ENCODE measurements at places on chromosomes 1 and 21.

DNA sequence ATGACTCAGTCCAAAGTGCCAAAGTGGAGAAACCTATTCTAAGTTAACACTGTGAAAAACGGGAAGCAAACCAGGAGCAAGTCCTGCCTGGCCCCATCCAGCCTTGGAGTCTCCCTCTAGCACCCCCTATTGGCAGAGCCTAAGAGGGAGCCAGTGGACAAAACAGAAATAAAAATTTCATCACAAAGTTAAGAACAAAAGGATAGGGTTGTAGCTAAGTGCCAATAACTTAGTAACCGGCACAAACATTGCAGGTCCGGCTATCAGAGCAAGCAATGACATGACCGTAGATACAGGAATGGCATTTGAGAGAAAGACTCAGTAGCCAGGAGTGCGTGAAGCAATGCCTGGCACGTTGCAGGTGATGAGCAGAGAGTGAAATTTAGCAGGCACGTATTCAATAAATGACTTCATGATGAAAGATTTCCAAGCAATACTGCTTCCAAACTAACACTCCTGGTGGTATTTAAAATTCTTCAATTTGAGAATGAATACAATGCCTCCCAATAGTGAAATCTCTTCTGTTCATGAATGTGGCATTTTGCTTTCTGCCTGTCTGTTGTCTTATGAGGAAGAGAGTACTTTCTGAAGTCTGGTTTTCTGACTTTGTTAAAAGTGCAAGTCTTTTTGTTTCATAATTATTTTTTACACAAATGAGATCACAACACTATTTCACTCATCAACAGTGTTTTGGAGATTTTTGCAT, 391.0 kb downstream of the OMA1 start:
- DNase-seq, result peak; percentile 38

GRCh38 chr1:50929376-50929958, 30.6 kb downstream of the FAF1 start:
- no peak for DNase-seq

DNA sequence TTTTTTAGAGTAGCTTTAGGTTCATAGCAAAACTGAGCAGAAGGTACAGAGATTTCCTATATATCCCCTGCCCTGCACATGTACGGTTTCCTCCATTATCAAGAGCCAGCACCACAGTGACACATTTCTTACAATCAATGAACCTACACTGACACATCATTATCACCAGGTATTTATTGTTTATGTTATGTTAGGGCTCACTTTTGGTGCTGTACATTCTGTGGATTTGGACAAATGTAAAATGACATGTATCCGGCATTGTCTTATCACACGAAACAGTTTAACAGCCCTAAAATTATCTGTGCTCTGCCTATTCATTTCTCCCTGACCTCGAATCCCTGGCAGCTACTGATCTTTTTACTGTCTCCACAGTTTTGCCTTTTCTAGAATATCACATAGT, 93.7 kb upstream of the DPH5 start:
- DNase-seq, result no peak

- DNase-seq, result peak; percentile 32
Measured at GRCh38 chr1:226100436-226101391, 38.2 kb downstream of the H3-3A start.

GRCh38 chr1:21814241-21814918, 2.3 kb downstream of the LDLRAD2 start:
- no peak for DNase-seq

GRCh38 chr1:103459346-103459745, 66.2 kb upstream of the RNPC3 start:
- DNase-seq, result no peak

DNA sequence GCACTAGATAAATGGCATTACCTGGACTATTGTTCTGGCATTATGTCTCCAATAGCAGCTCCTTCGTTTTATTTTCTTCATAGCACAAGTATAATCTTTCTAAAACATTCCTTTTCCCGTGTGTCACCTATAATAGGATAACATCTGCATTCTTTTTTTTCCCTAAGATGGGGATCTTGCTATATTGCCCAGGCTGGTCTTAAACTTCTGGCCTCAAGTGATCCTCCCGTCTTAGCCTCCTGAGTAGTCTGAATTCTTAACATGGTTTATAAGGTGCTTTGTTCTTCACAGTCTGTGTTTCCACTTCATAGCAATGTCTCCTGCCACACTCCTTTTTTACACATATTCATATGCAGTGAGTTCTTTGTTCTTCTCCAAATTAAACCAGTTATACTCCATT, 8.6 kb upstream of the MOV10 start:
- DNase-seq, result no peak

DNA sequence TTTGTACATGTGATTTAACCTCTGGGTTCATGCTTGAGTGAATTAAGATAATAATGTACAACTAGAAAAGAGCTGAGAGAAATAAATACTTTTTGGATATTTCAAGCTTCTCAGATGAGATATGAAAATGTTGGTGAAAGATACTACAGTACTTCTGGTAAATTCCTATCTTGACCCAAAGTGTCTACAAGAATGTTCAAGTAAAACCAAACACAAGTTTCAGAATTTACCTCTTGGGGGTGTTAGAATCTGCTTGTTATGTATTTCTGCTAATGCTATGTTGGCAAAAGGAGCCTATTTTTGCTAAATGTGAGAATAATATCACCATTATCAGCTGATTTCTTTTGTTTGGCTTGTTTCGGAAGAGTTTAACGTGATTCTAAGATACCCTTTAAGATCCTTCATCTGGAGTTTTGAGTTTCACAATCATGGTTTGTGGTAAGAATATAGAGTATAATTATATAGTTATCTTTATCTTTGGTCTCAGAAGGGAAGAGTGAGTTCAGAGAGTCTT, 388.5 kb downstream of the LMO4 start:
- no peak for DNase-seq

- DNase-seq, result no peak
Measured at GRCh38 chr21:36757196-36757595, 58.3 kb downstream of the SIM2 start.

DNA sequence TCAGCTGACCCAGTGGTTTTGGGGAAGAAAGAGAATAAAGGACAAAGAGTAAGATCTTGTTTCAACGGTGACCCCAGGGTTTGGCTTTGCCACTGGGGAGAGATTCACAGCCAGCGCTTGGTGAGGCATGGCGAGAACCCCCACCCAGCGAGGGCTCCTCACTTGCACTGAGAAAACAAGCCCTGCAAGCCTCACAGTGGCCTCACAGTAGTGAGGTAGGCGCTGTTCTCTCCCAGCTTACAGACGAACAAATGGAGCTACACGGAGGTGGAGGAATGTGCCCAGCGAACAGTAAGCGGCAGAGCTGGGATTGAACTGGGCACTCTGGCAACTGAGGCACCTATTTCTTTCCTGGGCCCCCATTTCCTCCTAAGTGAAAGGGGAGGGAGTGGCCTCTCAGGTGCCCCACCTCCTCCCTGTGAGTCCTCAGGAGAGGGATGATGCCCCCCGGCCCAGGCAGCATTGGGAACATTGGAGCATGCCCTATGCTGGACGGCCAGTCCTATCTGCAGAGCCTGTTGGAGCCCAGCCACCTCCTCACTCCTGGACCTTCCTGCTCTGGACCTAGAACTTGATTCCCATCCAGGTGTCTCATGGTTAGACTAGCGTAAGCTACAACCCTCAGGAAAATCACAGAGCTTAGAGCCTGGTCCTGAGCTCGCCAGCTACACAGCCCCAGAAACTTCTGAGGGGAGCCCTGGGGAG, 73.4 kb upstream of the EDN2 start:
- DNase-seq, result no peak

- no peak for DNase-seq
Measured at GRCh38 chr1:94522304-94522703, 19.3 kb downstream of the F3 start.

DNA sequence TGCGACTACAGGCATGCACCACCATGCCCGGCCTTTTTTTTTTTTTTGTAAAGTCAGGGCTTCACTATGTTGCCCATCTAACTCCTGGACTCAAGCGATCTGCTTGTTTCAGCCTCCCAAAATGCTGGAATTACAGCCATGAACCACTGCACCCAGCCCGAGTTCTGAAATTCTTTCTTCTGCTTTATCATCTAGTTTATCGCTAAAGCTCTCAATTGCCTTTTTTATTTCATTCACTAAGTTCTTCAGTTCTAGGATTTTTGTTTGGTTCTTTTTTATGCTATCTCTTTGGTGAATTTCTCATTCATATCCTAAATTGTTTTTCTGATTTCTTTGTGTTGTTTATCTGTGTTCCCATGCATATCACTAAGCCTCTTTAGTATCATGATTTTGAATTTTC, 27.0 kb downstream of the KIAA0319L start:
- DNase-seq, result no peak

- no peak for DNase-seq
Measured at GRCh38 chr1:43743206-43743605, 35.9 kb downstream of the ST3GAL3 start.

GRCh38 chr1:99573431-99574217, 72.3 kb upstream of the PALMD start:
- peak; percentile 25 for DNase-seq

Measured in left ventricle myocardium inferior (tissue), 1 donor.